ENCODE measurements at places on chromosomes 7 and 10. TPM values are rescaled to one million over a fixed set of nuclear protein-coding genes. Genes with fewer than 3 reads are reported as not detected.

GRCh38 chr10:2300231-2300630 lies 562.9 kb upstream of the ADARB2 start:
- no peak for DNase-seq

DNA sequence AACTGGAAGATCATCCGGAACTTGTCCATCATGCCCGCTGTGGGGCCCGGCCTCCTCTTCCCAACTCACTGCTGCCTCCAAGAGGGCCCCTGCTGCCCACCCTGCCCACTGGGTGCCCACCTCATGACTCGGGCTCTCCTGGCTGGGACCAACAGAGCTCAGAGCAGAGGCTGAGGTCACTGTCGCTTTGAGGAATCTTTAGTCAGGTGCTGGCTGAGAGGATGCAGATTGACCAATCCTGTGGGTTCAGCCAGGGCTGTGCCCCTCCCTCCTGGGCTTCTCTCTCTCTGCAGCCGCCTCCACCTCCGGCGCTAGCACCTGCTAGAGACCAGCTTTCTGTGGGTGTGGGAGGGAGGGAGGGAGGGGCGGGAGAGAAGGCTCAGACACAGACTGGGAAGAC lies at the start of gene CALHM1:
CALHM1 (minus strand) TSS at position 181 of the 400 bp plus-strand sequence; CDS start at position 32, 149 bp downstream.
- no peak for DNase-seq

- DNase-seq = no peak
These were observed 124.2 kb downstream of the ATE1 start for GRCh38 chr10:121803611-121804010.

- no peak for DNase-seq
These were observed 25.3 kb downstream of the HK1 start for GRCh38 chr10:69303632-69304051.

DNA sequence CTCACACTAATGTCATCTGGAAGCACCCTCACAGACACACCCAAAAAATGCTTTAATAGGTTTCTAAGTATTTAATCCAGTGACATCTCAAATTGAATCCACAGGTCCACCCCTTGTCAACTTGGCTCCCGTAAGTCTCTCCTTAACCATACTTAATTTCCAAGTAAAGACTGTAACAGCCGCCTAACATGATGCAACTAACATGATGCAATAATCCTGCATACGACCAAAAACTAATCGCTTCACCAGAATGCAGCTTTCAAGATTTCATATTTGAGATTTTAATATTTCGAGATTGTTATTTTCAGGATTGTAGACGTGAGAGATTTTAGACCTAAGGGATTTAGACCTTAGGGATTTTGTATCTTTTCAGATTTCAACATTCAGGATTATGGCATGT lies 3.7 kb upstream of the HDAC9 start:
- DNase-seq = no peak

- no peak for DNase-seq
These were observed 20.8 kb downstream of the EZH2 start for GRCh38 chr7:148863324-148863723.

DNA sequence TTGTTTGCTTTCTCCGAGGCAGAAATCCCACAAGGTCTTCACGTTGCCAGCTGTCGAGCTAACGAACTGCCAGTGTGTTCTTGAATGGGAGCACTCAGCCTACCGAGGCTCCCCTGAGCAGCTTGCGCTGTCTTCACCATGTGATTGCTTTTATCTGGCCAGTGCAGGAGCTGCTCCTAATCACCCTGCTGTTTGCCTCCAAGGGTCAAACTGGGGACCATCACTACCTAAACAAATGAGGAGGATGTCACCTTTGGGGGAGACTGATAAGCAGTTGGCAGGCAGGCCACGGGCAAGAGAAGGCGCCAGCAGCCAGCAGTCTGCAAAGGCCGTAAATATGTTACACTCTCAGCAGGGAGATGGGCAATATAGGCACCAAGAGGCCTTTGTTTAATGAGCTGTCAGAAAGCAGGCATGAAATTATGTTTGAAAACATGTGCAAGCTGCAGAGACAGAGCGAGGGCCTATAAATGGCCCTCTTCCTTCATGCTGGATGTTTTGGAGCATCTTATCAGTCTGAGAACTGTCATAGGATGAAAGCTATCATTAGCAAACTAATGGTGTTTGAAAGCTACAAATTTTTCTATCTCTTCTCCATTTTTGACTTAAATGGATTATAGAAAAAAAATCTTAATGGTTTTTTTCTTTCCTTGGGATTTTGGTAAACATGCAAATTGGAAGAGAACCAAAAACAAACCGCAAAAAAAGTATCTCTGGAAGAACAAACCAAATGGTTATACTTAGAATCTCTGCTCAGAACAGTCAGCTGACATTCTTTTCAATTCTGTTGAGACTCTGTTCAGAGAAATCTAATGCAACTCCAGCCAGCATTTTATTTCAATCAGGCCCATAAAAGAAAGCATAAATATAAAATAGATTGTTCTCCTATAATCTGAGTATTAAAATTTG lies 267.3 kb upstream of the NPVF start:
- DNase-seq = no peak

- DNase-seq = no peak
These were observed 52.5 kb downstream of the ADRA2A start for GRCh38 chr10:111129363-111129762.

GRCh38 chr10:22816298-22816653 lies 101.9 kb upstream of the PIP4K2A start:
- DNase-seq = no peak

- no peak for DNase-seq
These were observed 183.9 kb upstream of the WDR11 start for GRCh38 chr10:120667276-120667675.

- no peak for DNase-seq
These were observed 21.9 kb downstream of the PCBD1 start for GRCh38 chr10:70866424-70866823.

DNA sequence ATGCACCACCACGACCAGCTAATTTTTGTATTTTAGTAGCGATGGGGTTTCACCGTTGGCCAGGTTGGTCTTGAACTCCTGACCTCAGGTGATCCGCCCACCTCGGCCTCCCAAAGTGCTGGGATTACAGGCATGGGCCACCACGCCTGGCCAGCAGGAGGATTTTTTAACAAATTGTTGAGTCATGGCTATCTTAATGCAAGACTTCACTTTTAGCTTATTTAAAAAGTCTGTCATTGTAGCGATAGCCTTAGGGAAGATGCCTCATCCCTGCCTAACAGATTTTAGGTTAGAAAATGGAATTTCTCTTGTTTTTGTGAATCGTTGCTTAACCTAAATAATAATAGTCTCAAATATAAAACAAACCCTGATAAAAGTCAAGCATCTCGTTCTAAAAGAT lies 35.5 kb downstream of the PPP2R2D start:
- DNase-seq = no peak

GRCh38 chr7:19336836-19337383 lies 191.7 kb upstream of the FERD3L start:
- DNase-seq = no peak

- no peak for DNase-seq
These were observed 39.9 kb downstream of the PWWP2B start for GRCh38 chr10:132436861-132437410.

- DNase-seq = no peak
These were observed 107.4 kb downstream of the GSAP start for GRCh38 chr7:77308792-77309191.

DNA sequence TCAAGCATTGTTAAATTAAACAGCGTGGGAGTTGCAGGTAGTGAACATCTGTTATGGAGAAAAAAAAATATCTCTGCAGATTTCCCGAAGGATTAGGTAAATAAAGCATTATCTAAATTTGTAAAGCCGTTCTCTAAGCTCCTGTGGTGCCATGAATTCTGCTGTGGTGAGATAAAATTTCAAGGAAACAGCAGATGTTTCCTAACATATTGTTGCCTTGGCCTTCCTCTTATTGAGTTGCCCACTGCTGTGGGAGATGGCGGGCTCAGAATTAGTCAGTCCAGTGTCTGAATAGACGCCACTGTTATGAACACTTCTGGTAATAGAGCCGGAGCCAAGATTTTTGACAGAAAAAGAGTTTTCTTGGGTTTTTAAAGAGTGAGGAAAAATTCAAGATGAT lies 82.6 kb upstream of the ELMO1 start:
- DNase-seq = no peak

DNA sequence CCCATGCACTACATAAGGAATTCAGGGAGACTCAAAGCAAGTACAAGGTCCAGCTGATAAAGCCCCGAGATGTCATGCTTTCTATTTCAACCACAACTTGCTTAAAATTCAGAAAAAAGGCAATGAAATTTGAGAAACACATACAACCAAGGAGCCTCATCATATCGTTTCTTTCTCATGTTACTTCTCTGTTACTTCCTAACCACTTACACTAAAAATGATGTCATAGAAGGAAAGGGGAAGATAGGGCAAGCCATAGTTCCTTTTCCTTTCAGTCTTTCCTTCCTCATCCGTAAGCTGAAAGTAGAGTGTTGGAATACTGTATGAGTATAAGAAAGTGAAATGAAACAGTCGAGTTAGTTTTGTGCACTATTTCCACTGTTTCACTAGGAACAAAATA lies 27.9 kb upstream of the CDK14 start:
- no peak for DNase-seq

DNA sequence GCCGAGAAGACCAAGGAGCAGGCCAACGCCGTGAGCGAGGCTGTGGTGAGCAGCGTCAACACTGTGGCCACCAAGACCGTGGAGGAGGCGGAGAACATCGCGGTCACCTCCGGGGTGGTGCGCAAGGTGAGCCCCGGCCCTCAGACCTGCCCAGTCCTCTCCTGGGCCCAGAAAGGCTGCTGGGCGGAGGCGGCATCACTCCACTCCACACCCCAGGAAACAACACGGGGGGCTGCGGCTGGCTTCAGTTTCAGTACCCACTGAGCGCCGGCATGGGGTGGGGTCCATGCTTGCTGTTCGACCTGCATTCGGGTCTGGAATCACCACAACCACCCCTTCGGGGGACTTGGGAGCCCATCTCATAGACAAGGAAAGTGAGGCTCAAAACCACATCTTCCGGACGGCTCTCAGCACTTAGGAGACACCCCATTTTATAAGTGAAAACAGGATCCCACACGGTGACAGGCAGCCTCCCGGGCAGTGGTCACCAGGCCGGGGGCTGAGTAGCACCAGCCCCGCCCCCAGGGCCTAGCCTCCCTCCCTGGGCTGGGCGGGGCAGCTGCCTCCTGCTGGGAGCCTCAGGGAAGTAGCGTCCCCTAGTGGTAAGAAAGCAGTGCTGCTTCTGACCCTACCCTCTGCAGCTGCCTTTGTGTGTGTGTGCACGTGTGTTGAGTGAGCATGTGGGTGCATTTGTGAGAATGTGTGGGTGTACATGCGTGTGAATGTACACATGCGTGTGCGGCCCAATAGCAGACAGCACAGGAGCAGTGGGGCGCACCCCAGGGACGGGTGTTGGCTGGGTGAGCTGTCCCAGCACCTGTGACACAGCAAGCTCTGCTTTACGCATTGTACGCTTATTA lies 1.8 kb downstream of the SNCG start:
- DNase-seq = no peak

DNA sequence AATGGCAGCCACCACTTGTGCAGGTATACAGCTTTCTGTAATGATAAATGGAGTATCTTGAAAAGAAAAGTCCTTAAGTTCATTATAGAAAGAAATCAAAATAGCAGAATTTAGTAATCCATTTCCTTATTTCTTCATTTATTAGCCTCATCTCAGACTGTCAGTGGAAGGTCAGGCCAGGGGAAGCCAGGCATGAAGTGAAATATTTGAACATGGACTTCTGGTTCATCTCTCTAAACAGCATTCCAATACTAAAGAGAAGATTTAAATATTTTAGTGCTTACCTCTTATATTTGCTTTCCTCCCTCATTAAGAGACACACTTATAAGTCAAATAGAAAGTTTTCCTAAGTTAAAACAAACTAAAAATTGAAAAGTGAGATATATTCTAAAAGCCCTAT lies 26.8 kb downstream of the TRDMT1 start:
- DNase-seq = no peak

JAKMIP3 gene
- 0.27 TPM for polyA plus RNA-seq

ATRNL1 gene
- 23.7 TPM for polyA plus RNA-seq

MRPS17 gene
- polyA plus RNA-seq = 15.8 TPM

SH2D4B gene
- polyA plus RNA-seq = 0.08 TPM

STRIP2 gene
- 2.4 TPM for polyA plus RNA-seq

IFIT5 gene
- polyA plus RNA-seq = 14.5 TPM

RET gene
- 30.3 TPM for polyA plus RNA-seq

JAZF1 gene
- polyA plus RNA-seq = 12.9 TPM
